ENCODE measurements at places on chromosomes 7 and 10.

- peak; percentile 77 for DNase-seq
Observed at GRCh38 chr10:17229016-17229716, 1.1 kb downstream of the VIM start.

DNA sequence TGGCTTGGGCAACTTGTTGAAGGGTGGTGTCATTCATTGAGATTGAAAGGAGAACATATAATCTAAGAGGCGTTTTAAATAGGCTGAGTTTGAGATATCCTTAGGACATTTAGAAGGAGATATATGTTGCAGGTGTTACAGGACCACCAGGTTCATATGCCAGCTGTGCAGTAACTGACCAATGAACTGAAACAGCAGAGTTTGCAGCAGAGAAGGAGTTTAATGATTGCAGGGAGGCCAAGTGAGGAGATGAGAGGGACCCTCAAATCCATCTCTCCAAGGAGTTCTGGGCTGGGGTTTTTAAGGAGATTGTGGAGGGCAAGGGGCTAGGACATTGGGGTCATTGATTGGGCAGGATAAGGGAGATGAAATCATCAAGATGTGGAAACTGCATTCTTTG is 74.5 kb downstream of the SEC23IP start:
- DNase-seq: no peak

GRCh38 chr7:24401628-24402593 is 117.9 kb downstream of the NPY start:
- no peak for DNase-seq

- DNase-seq: no peak
Observed at GRCh38 chr10:93266858-93267257, 193.2 kb downstream of the CYP26A1 start.

GRCh38 chr10:4763513-4763912 is 62.5 kb upstream of the AKR1E2 start:
- no peak for DNase-seq

DNA sequence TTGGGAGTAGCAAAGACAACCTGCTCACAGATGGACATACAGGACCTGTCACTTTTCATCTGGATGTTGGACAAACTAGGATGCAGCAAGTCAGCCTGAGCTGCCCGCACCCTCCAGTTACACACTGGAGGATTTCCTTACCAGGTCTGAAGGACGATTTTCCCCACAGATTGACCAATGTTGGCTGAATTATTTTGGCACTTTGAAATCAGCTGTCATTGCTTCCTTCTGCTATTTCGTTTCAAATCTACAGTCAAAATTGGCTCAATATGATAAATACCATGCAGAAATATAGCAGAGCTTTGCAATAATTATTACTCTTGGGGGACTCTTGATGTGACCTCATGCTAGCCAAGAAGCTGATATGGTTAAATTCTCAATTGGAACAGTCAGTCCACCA is 2.5 kb downstream of the CLRN3 start:
- DNase-seq: no peak

GRCh38 chr10:110632591-110633215 is 11.4 kb upstream of the RBM20 start:
- DNase-seq: no peak

GRCh38 chr7:69656890-69657289 is 58.6 kb downstream of the AUTS2 start:
- no peak for DNase-seq

GRCh38 chr10:76411729-76412435 is 980.5 kb downstream of the LRMDA start:
- DNase-seq: no peak

- DNase-seq: peak; percentile 98
Observed at GRCh38 chr7:80942261-80943041, 23.6 kb upstream of the SEMA3C start.

- peak; percentile 41 for DNase-seq
Observed at GRCh38 chr10:13347500-13348156, 465 bp downstream of the SEPHS1 start.

DNA sequence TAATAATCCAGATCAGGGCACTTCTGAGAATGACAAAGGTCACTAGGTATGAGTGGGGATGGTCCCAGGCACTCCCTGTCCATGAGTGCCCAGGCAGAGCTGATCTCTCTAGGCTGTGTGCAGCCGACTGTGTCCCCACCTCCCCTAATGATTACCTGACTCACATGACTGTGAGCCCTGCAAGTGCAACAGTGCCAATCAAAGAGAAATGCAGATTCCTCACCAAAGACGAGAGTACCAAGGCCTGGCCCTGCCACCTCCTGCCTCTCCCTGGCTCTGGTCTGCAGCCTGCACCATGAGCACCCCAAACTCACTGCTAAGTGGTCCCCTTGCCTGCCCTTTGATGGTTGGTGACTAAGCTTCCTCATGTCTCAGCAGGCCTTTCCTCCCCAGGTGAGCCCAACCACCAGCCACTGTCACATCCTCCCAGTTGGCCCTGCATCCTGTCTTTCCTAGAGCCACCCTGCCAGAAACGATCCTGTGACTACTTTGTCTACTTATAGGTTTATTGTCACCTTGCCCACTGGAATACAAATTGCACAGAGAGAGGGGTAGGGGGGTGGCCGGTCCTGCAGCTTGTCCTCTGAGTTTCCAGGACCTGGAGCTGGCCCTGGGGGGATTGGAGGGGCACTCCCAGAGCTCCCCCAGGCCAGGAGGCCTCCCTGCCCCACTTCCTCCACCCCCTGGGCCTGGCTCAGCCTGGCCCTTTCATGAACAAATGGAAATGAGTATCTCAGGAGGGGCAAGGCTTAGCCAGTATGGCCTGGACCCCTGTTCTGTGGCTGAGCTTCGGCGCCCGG is 22.4 kb upstream of the GDF10 start:
- DNase-seq: no peak

GRCh38 chr10:85492684-85493083 is 873.9 kb downstream of the GRID1 start:
- no peak for DNase-seq

DNA sequence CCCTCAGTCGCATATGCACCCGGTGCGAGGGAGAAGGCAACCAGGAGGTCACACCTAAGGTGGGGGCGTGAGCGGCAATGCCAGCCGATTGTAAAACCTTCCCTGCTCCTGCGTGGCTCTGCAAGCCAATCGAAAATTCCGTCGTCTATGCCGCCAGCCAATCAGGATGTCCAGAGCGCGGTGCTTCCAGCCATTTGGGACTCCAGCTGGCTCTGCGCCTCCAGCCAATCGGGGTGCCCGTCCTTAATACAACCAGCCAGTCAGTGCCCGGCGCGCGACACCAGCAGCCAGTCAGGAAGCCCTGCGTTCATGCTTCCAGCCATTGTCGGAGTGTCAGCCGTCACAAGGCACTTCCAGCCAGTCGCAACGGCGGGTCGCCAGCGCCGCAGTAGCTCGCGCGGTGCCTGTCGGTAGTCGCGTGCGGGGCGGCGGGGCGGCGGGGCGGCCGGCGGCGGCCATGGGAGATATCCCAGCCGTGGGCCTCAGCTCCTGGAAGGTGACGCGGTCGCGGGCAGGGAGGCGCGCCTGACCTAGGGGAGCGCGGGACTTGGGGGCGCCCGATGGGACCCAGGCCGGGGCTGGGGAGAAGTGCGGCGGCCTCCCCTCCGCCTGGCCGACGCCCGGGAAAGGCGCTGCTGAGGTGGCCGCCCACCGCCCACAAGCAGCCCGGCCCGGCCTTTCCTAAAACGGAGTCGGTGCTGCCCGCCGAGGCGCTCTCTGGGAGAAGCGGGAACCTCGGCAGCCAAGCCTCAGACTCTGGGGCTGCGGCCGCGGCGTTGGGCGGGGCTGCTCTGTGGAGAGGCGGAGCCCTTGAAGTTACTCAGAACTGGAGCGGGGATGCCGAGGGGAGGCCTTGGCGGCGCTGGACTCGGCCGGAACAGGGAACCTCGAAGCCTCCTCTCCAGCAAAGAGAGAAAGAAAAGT is at the start of gene AKR1E2:
Gene AKR1E2, plus strand, starts transcription at position 340 of the 924 bp plus-strand sequence. Its CDS starts 118 bp downstream, at position 458.
- DNase-seq: peak; percentile 60

GRCh38 chr7:48109848-48110663 is 21.0 kb downstream of the UPP1 start:
- no peak for DNase-seq

DNA sequence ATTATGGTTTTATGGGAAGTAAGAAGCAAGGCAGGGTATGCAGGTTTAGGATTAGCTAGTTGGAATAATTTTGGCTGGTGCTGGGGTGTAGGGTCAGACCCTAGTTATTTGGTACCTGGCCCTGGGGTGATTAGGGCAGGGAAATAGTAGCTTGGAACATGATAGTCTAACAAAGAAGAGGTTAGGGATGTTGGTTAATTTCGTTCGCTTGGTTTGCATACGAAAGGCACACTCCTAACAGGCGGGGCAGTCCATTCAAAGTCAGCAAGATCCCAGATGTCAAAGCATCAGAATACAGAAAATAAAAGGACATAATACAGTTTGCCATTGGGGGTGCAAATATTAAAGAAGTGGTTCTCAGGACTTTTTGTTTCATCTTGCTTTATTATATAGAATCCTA is 55.7 kb upstream of the ITPRID1 start:
- no peak for DNase-seq

GRCh38 chr7:36683111-36683510 is 41.2 kb downstream of the AOAH start:
- no peak for DNase-seq

GRCh38 chr10:122350893-122351292 is 23.6 kb upstream of the PLEKHA1 start:
- no peak for DNase-seq

DNA sequence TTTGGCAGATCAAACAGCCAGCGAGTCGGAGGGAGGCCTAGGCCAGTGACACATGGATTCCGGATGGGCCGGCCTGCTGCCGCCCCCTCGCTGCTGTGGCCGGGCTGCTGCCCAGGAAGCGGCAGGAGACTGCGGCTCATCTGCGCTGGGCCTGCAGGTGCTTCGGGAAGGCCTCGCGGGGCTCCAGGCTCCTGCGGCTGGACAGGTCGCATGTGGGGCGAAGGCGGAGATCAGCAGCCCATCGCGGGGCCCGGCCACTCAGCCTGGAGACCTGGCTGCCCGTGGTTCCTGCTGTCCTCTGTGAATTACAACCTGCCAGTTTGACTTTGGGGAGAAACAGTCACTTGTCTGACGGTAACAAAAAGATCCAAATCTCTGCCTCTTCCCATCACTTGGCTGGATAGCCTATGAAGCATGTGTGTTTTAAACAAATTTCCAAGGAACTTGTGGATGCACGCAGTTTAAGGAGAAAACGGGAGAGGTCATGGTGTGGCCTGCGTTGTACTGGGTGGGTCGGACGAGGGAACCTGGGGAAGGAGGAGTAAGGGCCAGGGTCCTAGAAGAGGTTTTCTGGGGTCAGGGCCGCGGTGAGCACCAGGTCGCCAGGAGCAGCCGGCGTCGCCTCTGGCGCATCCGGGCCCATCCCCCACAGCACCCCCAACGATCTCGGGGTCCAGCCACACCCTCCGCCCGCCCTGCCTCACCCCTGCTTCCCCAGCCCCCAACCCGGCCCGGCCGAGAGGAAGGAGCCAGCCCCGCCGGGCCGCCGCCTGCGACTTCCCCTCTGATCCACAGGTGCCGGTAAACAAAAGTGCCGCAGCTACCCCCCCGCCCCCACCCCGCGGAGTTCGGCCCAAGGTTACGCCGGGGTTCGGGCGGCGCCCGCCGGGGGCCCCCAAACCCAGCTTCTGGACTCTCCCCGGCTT is 1.6 kb downstream of the SPOCK2 start:
- no peak for DNase-seq

DNA sequence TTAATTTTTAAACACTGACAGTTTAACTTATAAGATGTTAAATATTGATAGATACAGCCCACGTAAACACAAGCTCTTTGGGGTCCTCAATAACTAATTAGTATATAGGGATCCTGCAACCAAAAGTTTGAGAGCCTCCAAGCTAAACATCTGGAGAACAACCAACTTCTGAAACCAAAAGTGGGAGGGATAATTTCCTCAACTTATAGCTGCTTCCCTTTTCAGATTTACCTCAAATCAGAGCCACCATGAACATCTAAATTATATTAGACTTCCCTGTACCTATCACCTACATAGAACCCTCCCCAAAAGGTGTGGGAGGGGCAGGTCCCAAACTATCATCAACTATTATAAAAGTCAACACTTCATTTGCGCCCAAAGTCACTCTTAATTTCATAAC is 8.6 kb downstream of the PSAP start:
- DNase-seq: no peak

GRCh38 chr7:158651968-158652565 is 52.5 kb downstream of the NCAPG2 start:
- DNase-seq: no peak

DNA sequence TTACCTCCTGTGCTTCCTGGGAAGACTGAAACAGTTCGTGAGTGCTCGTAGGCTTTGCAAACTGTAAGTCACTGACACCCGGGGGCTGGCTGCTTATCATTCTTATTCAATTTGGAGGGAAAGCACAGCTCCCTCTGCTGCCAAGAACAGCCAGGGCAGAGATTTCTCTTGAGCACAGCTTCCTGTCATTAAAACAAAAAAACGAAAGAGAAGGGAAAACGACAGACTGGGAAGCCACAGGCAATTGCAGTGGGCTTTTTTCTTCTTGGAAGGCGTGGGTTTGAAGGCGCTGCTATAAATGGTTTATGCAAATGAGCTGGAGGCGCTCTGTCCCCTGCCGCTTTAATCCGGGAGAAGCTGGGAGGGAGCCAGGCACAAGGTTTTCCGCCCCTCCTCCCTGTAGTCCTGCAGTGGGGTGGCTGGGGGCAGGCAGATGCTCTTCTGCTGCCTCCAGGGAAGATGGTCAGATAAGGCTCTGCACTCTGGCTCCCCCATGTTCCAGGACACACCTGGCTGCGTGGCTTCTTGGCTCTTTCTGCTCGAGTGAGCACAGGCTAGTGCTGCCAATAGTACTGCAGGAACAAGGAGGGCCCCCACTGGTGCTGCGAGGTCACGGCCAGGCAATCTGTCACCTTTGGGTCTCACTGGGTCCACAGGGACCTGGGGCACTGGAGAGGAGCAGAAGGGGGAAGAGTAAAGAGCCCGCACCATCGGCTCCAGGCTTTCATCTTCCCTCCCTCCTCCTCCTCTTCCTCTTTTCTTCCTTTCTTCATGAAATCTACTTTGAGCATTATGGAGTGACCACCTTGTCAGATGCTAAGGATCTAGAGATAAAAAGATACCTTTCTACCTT is 49.5 kb downstream of the NEURL1 start:
- DNase-seq: no peak

GRCh38 chr10:34764472-34764946 is 50.6 kb downstream of the PARD3 start:
- DNase-seq: no peak

GRCh38 chr7:123070702-123071286 is 75.3 kb upstream of the TAS2R16 start:
- no peak for DNase-seq

All from skeletal muscle cell (primary cell).